ENCODE measurements at places on chromosomes 12 and 14.

- no peak for DNase-seq
Measured at GRCh38 chr14:51041883-51042282, 53.0 kb downstream of the TRIM9 start.

DNA sequence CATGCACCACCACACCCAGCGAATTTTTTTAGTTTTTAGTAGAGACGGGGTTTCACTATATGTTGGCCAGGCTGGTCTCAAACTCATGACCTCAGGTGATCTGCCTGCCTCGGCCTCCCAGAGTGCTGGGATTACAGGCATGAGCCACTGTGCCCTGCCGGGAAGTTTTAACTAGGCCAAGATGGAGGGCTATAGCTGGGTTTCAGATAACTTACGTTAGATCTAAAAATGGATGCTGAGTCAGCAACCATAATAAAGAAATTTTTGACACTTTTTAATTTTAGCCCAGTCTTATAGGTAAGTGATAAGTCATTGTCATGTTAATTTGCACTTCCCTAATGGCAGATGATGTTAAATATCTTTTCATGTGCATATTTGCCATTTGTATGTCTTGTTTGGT, 14.4 kb downstream of the ZDHHC17 start:
- no peak for DNase-seq

- DNase-seq = no peak
Measured at GRCh38 chr14:104271391-104271790, 133.0 kb downstream of the KIF26A start.

DNA sequence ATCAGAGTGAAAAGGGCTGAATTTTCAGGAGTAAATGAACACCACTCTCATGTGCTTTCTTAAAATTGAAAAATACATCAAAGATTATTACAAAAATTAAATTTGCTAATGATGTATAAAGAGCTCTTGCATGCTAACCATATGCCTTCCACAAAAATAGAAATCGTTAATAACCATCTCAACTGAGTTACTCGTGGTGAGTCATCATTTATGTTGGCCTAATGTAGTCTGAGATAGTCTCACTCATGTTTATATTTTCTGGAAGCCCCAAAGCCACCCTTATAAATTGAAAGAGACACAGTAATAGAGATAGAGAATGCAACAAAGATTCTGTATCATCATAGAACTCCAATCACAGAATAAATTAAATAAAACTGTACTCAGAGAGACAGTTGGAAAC, 131.2 kb downstream of the KCNH5 start:
- no peak for DNase-seq

GRCh38 chr12:69338120-69338859, 9.9 kb upstream of the LYZ start:
- no peak for DNase-seq

DNA sequence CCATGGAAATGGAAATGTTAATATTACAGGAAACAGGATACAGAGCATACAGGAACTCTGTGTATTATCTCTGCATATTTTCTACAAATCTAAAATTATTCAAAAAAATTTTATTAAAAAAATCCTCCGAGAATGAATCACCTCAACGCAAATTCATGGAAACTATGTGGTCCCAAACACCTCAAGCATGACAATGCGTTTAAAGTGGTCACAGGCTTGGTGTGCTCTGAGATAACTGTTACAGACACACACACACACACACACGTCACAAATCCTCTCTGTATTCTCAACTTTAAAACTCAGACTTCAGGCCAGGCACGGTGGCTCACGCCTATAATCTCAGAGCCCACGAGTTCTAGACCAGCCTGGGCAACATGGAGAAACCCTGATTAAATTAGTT, 45.3 kb upstream of the MTERF2 start:
- DNase-seq = no peak

- DNase-seq = peak; percentile 62
Measured at GRCh38 chr14:65958664-65959562, 527.3 kb upstream of the CCDC196 start.

GRCh38 chr14:80954687-80955299, 628 bp upstream of the TSHR start:
- DNase-seq = peak; percentile 67

DNA sequence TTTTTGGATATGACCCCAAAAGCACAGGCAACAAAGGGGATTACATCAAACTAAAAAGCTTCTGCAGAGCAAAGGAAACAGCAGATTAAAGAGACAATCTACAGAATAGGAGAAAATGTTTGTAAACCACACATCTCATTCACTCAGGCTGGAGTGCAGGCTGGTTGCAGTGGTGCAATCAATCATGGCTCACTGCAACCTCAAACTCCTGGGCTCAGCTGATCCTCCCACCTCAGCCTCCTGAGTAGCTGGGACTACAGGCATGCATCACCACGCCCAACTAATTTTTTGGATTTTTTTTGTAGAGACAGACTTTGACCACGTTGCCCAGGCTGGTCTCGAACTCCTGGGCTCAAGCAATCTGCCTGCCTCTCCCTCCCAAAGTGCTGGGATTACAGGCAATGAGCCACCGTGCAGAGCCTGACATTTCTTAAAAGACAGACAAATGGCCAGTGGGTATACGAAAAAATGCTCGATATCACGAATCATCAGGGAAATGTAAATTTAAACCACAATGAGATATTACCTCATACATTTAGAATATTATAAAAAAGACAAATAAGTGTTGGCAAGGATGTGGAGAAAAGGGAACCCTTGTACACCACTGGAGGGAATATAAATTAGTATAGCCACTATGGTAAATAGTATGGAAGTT, 9.8 kb downstream of the NCKAP5L start:
- no peak for DNase-seq

GRCh38 chr12:23066095-23066494, 441.1 kb downstream of the ETNK1 start:
- DNase-seq = no peak

DNA sequence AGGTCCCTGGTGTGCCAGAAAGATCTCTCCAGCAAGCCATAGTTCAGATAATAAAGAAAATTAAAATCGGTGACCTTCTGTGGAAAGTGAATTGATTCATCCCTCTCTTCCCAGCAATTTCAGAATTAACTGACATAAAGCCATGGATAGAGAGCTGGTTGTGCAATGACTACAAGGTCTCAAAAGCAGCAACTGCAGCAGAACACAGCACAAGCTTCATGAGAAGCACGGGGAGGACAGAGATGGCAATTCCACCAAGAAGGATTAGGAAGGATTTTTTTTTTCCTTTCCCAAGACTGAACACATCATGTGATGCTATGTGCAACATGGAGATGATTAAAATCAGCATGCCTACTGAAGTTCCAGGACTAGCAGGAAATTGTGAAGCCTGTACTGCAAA, 154.9 kb upstream of the PLEKHG7 start:
- no peak for DNase-seq

All from KBM-7 (cell line).